ENCODE measurements at places on chromosomes 6 and 20.
A peak's percentile ranks its signal among the peaks of the same experiment; 100 is the strongest.

- peak; percentile 47 for DNase-seq
These were observed 180.3 kb downstream of the CDH26 start for GRCh38 chr20:60138256-60139220.

DNA sequence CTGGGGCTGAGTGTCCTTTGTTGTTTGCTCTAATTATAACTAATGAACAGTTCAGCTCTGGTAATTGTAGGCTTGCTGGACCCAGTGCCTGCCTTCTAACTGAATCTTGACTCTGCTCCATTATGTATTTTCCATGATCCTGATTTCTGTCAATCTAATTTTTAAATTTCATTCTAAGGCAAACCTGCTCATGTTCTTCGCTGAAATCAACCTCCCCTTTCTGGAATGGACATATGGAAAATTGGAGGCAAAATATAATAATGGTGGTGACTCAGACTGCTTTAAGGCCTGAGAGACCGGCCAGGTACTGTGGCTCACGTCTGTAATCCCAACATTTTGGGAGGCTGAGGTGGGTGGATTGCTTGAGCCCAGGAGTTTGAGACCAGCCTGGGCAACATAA is 182.7 kb upstream of the AKAP12 start:
- no peak for DNase-seq

GRCh38 chr6:15582499-15582898 is 80.3 kb downstream of the DTNBP1 start:
- DNase-seq, result no peak

GRCh38 chr20:51510169-51510568 is 32.4 kb downstream of the NFATC2 start:
- DNase-seq, result no peak

GRCh38 chr20:4830259-4830658 is 108.5 kb downstream of the PRND start:
- DNase-seq, result no peak

DNA sequence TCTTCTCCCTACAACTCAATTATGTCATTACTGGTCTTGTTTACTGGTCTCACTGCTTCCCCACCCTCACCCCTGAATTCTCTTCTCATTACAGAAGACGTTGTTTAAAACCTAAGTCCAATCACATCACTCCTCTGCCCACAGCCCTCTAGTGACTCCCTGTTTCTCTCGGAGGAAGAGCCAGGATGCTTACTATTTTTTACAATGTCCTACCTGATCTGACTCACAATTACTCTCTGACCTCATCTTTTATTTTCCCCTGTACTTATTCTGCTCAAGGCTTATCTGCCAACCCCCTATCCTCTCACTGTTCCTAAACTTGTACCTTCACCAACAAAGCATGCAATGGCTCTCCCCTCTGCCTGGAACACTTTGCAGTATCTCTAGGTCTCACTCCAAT is 400.4 kb upstream of the PTCHD4 start:
- no peak for DNase-seq

DNA sequence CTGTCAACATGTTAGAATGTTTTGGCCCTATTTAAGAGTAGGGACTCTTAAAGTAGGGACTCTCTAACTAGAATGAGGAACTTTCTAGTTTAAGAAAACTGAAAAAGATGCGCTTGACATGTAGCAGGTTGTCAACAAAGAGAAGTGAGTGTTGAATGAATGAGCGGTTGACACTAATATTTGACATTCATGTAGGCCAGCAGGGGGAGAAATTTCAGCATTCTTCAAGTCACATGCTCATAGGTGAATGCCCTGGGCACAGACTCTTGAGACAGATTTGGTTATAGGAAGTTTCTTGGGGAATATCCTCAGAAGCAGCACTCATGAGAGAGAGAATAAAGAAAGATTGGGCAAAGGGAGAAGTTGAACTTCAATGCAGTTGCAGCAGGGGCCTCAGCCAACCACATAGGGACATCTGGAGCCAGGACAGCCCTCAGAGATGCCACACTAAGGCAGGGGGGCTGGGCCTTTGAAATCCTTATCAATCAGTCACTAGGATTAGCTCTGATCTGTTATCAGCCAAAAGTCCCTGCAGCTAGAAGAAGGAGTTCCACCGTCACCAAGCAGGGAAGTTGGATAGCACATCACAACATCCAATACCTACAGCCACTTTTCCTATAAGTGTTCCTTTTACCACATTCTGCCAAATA is 145.1 kb upstream of the FKBP1C start:
- DNase-seq, result no peak

DNA sequence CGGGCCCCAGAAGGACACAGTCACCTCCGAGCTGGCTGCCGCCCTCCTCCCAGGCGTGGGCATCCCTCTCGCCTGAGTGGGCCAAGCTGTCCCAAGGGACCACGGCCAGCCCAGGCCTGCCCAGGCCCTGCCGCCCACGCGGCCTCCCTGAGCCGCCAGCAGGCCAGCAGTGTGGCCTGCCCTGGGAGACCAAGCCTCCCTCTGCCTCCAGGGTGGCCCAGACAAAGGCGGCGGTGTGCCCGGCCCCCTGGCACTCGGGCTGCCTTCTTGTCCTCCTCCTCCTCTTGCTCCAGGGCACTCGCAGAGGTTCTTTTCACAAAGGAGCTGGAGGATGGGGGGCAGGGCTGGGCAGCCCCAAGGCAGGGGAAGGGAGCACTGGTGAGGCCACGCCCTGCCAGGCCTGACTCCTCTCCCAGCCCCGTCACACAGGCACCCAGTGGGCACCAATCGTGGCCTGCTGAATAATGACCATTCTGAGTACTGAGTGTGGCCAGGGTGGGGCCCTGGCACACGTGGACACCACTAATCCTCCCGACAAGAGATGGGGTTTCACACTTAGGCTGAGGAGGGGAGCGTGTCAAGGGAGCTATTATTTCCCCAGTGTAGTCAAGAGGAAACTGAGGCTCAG is 25.3 kb downstream of the NOL4L start:
- no peak for DNase-seq

- no peak for DNase-seq
These were observed 12.0 kb downstream of the CSNK2A1 start for GRCh38 chr20:531608-532007.

GRCh38 chr6:111700135-111700690 is 94.5 kb upstream of the TRAF3IP2 start:
- peak; percentile 42 for DNase-seq

DNA sequence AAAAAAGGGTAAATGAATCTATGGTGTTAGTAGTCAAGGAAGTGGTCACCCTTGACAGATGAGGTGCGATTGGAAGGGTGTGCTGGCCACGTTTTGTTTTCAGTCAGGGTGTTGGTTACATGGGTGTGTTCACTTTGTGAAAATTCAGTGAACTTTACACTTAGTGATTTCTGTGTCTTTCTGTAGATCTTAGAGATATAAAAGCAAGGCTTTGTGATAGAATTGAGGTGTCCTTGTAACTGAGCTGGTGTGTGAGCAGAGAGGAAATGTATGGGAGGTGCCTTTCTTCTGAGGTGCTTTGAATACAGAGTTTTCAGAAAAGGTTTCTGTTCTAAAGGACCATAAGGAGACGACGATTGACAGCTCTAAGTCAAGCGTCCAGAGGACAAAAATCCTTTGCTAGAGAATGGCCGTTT is 90.5 kb downstream of the SAMD3 start:
- DNase-seq, result no peak

DNA sequence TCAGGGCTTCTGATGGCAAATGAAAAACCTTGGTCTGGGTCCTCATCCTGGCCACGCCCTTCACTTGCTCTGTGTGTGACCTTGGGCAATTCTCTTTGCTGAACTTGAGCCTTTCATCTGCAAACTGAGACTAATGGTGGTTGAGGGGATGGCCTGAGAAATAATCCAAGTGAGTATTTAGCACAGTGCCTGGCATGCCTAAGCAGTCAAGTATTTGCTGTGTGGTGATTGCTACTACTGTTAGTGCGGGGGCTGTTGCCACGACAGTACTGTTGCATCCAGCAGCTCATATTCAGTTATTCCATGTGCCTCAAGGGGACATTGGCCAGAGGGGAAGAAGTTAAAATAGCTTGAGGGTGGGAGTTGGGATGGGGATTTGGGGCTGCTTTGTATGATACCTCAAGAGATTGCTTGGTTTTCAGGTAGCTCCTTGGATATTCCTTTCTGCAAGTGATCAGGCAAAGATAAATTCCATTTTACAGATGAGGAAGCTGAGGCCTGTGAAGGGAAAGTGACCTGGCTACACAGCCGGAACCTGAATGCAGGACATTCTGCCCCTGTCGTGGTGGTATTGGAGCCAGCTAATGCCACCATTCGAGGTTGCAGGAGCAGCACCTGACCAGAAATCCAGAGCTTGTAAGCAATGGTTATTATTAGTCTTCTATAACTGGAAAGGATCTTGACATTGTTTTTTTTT is 45.1 kb upstream of the EPB41L1 start:
- no peak for DNase-seq

- no peak for DNase-seq
These were observed 33.8 kb downstream of the NHLRC1 start for GRCh38 chr6:18088419-18089296.

- peak; percentile 80 for DNase-seq
These were observed 91.9 kb upstream of the SIRPA start for GRCh38 chr20:1803061-1803931.

DNA sequence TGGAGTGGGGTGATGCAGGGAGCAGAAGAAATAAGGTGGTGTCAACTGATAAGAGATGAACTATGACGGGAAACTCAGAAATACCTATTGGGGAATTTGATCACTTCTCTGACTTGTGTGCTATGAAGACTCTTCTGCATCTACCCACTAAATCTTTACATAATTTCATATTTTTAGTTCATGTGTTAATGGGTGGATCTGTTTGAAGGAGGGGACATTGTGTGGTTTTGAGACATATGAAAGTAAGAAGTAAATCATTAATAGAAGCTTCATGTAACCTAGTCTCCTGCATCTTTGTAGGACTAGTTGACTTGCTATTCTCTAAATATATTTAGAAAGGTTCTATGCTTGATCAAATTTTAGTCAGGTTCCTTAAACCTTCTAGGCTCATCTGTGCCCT is 86.6 kb upstream of the MEI4 start:
- DNase-seq, result no peak

DNA sequence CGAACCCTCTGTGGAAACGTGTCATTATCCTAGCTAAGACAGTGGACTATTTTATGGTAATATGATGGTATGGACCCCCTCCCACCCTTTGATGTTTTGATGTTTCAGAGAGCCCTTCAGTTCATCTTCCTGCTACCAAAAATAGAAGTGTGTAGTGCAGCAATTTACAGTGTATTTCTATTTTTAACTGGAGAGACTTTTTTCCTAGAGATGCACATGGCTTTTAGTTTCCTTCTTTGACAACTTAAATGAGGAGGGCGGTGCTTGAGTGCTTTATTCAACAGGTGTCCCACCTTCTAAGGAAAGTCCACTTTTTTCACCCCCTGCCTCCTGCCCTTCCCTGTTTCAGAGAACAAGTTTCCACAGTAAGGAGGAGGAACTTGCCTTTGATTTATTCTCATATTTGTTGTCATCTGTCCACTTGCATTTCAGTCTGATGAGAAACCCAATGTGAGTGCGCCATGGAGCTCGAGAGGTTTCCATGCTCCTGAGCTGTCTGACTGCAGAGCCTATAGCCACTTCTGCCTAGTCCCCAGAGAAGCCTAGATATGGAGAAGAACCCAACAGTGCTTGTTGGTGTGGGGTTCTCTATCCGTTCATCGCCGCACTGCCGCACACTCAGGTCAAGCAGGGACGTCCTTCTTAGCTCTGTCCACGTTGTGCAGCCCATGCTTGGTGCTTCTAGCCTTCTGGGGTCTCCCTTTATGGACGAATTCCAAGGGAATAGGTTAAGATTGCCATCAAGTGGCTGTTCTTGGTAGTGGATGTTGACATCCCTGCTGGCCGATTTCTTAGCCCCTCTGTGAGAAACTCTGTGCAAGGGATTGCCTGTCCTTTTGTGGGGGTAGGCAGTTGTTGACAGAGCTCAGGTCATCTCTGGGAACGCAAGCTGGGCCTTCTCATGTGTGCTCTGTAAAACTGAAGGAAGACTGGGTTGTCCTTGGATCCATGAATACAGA is 144.2 kb downstream of the JARID2 start:
- peak; percentile 56 for DNase-seq

- DNase-seq, result no peak
These were observed 17.1 kb downstream of the MRPL14 start for GRCh38 chr6:44110005-44110676.

GRCh38 chr6:71386215-71386614 is 97.6 kb downstream of the OGFRL1 start:
- DNase-seq, result no peak

GRCh38 chr6:71453371-71453706 is 164.7 kb downstream of the OGFRL1 start:
- DNase-seq, result no peak

DNA sequence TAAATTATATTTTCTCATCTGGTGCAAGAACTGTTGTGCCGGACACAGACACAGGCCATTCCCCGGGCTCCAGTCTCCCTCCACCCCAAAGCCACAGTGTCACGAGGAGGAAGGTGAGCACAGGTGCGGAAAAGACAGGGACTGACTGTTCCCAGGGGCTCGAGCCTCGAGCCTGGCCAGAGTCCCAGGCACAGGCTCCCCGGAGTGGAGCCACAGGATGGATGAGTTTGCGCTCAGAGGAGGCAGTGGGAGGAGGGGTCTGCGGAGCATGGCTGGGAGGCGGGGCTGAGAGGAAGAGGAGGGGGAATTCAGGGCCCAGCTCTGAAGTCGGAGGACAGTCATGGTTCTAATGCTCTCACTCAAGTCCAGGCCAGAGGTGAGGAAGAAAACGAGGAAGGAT is 284.8 kb downstream of the SMOC2 start:
- DNase-seq, result no peak

DNA sequence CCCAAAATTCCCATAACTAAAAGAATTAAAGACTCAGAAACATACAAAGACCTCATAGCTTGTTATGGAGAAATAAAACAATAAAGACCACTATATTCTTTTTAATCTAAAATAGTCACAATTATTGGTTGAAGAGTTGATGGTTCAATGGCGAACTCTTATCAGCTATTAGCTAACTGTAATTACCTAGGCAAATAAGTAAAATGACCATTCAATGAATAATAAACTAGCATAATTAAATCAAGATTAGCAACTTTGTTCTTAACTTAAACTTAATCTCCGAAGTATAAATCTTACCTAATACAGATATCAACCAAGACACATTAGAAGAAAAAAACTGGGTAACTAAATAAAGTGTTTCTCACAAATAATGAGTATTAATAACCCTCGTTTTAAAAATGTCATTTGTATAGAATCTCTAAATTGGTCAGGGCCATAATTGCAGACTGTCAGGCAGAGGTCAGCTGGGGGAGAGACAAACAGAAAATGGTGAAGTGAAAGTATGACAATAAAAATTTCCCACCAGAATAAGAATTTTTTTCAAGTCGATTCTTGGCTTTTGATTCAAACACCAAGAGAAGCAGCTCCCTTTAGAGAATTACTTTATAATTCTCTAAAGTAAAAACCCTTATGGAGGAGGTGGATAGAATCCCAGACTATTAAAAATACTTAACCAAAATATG is 1.7 kb downstream of the FKBP5 start:
- DNase-seq, result no peak

DNA sequence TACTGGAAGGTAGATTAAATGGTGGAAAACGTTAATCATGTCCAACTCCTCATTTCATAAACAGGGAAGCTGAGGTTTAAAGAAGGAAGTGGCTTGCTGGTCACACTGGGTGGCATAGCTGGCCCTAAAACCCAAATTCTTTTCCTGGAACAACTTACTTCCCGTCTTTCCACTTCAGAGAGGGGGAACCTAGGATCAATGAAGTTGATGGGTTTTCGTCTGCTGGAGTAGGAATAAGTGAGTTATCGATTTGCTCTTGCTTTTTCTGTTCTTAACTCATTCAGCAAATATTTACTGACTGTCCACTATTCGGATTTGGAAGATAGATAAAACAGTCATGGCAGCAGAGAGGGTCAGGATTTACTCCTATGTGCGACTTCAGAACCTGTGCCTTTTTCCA is 1.2 kb upstream of the SYS1 start:
- DNase-seq, result no peak

- DNase-seq, result peak; percentile 9
These were observed 39.5 kb downstream of the SPDEF start for GRCh38 chr6:34516391-34517324.

All from femur (tissue), 1 donor.